Glomerular endothelial cell (primary cell): ENCODE measurements at places on chromosomes 12 and 14. TPM values are rescaled to one million over a fixed set of nuclear protein-coding genes. Genes with fewer than 3 reads are reported as not detected.

Gene TUBA1B
- total RNA-seq: 1,215 and 1,250 TPM in 2 replicates

Gene CCDC196
- not detected in 2 replicates for total RNA-seq

Gene TAPBPL
- 32.8 and 38.7 TPM in 2 replicates for total RNA-seq

Gene OR4Q3
- total RNA-seq: not detected in 2 replicates

Gene CCND2
- 181 and 185 TPM in 2 replicates for total RNA-seq

Gene KMT2D
- total RNA-seq: 89.2 and 117 TPM in 2 replicates

Gene MANSC4
- not detected in 2 replicates for total RNA-seq

Gene PLA2G1B
- total RNA-seq: not detected in 2 replicates

Gene BHLHE41
- total RNA-seq: 2.7 and 4.4 TPM in 2 replicates

Gene ACAD10
- total RNA-seq: 18.5 and 18.9 TPM in 2 replicates

DNA sequence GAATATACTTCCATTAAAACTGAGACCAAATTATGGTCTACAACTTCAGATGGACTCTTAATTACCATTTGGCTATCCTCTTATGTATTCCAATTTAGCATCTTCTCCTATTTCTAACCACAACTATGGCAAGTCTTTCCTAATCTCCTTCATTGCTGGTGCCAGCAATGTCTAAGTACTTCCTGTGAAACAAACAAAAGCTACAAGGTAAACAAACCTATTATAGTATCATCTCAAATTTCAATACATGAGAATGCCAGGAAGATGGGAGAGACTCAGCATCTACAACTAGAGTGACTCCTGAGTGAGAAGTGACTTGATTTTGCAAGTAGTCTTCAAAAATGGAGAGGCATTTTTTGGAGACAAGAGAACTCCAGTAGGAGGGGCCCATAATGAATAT is 202.9 kb upstream of the ATXN7L3B start:
- DNase-seq: no peak

DNA sequence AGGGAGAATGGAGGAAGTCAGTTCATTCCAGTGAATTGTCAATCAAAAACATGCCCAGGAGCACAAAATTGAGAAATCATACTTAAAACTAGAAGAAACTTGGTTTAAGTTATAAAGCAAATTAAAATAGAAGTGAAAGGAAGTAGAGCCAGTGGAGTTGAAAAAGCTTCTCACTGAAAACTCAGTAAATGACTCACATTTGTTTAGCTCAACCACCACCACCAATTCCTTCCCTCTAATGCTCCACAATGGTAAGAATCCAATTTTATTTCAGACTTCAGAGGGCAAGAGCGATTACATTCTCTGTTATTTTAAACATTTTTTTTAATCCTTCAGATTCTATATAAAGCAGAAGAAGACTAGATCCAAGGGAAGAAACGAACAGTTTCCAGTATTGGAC is 19.4 kb downstream of the UTP20 start:
- no peak for DNase-seq

DNA sequence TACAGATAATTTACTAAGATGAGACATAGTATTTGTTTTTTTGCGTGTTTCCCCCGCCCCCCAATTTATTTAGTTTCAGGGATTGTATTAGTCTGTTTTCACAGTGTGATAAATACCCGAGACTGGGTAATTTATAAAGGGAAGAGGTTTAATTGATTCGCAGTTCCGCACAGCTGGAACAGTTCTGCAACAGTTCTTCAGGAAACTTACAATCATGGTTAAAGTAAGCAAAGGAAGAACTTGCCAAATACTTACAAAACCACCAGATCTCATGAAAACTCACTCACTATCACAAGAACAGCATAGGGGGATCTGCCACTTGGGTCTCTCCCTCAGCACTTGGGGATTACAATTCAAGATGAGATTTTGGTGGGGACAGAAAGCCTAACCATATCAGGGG is 48.9 kb downstream of the LRRIQ1 start:
- no peak for DNase-seq

- peak; percentile 84 for DNase-seq
Observed at GRCh38 chr12:13100882-13101769, 2.3 kb downstream of the GSG1 start.

- DNase-seq: no peak
Observed at GRCh38 chr14:104892531-104893434, 27.7 kb downstream of the CEP170B start.

GRCh38 chr12:53743266-53744129 is 8.3 kb downstream of the CISTR start:
- DNase-seq: no peak

DNA sequence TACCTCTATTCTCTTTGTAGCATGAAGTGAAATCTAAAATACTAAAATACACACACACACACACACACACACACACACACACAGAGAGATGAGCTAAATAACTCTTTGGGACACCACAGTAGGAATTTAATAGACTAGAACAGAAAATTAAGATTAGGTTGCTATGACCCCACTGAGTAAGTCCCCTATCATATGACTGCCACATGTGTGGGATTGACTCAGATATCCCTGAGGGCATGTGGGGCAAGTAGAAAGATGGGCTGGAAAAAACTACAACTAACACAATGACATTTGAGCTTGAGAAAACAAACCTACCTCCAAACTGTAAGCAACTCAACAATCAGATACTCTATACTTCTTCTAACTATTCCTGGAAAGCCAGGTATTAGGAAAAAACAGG is 27.0 kb downstream of the SLC25A21 start:
- no peak for DNase-seq

- DNase-seq: no peak
Observed at GRCh38 chr14:89255852-89256251, 161.2 kb downstream of the FOXN3 start.

- no peak for DNase-seq
Observed at GRCh38 chr12:16112612-16113560, 164.6 kb downstream of the SLC15A5 start.

DNA sequence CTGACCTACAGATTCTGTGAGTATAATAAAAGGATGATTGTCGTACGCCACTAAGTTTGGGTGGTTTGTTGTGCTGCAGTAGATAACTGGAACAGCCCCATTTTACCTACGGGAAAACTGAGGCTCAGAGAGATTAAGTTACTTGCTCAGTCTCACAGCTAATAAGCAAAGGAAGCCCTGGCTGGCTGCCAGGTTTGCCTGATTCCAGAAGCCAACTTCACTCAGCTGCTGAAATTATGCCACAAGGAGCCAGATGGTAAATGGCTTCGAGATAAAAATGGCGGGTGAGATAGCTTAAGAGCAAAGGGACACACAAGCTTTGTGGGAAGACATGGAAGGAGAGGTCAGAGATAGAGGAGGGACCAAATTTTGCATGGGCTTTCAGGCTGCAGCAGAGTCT is 191.5 kb upstream of the NOS1 start:
- DNase-seq: no peak

DNA sequence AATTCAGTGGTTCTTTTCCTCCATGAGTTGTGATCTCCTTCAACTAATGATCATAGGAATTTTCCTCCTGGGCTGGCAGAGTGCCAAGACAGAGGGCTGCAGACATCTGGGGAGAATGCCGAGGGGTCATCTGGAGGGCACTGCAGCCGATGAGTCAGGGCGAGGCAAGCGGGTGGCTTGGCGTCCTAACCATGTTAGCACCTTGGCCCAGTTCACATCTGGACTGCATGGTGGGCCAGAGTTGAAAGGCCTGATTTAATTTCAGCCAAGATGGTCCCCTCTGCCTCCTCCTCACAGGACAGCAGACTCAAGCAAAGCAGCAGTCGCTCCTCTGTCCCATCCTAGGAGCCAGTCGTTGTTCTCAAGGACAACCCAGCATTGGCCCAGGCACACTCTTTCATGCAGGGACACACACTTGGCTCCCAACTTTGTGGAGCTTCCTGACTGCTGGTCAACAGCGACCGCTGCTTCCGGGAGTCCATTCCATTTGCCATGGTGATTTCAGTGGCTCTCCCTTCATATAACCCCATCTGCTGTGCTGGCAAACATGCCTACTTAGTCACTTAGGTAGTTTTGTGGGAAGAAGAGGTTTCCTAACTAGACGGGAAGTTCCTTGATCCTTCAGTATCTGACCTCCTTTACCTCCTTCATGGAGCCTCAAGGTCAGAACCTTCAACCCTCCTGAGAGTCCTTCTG is 161.8 kb downstream of the TTC8 start:
- DNase-seq: no peak

- no peak for DNase-seq
Observed at GRCh38 chr14:81298911-81299310, 78.2 kb upstream of the GTF2A1 start.

- no peak for DNase-seq
Observed at GRCh38 chr12:126883697-126884096, 1383.3 kb upstream of the TMEM132C start.

DNA sequence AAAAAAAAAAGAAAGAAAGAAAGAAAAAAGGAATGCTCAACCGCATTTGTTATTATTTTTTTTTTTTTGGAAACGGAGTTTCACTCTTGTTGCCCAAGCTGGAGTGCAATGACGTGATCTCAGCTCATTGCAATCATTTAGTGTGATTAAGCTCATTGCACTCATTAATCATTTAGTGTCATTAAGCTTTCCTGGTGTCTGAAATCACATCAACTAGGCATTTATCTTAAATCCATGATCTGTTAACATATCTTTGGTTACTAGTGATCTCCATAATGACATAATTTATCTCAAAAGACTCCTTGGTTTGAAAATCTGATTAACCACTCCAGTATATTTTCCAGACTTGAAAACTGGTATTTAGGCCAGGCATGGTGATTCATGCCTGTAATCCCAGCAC is 26.3 kb downstream of the ETFBKMT start:
- no peak for DNase-seq

- no peak for DNase-seq
Observed at GRCh38 chr12:95759718-95760117, 30.8 kb downstream of the NTN4 start.

- DNase-seq: no peak
Observed at GRCh38 chr14:90940318-90940962, 120.0 kb downstream of the RPS6KA5 start.

DNA sequence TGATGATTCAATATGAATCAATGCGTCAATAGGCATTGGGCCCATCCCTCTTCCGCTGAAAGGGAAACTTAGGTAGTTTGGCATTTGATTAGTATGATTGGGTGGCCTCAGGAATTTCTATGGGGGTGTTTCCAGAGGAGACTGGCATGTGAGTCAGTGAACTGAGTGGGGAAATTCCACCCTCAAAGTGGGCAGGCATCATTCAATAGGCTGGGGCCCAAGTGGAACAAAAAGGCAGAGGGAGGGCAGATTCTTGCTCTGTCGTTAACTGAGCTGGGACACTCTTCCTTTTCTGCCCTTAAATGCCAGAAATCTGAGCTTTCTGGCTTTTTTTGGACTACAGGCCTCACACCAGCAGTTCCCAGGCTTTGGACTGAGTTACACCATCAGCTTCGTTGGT is 373.5 kb downstream of the RPS29 start:
- DNase-seq: no peak

GRCh38 chr12:40692765-40693206 is 547 bp downstream of the CNTN1 start:
- DNase-seq: no peak

- DNase-seq: no peak
Observed at GRCh38 chr12:67649261-67649569, 670 bp downstream of the DYRK2 start.

GRCh38 chr12:63917864-63918799 is 73.6 kb downstream of the SRGAP1 start:
- DNase-seq: peak; percentile 72

GRCh38 chr12:50728417-50728816 is 35.5 kb upstream of the ATF1 start:
- DNase-seq: no peak

DNA sequence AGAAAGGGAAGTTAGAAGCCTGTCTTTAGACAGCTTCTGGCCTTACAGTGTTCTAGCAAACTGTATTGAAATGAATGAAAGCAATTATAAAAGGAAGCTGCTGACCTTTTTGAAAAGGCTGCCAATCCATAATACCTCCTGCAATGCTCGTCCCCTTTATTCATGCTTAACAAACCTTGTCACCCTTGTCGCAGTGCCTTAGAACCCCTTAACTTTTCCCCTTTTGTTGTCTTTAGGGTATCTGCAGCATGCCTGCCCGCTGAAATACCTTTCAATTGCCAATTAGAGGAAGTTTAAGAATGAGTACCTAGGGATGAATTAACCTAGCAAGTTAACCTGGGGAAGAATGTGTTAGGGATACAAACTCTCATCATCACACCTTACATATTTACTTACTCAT is 731.2 kb downstream of the RERGL start:
- DNase-seq: no peak

DNA sequence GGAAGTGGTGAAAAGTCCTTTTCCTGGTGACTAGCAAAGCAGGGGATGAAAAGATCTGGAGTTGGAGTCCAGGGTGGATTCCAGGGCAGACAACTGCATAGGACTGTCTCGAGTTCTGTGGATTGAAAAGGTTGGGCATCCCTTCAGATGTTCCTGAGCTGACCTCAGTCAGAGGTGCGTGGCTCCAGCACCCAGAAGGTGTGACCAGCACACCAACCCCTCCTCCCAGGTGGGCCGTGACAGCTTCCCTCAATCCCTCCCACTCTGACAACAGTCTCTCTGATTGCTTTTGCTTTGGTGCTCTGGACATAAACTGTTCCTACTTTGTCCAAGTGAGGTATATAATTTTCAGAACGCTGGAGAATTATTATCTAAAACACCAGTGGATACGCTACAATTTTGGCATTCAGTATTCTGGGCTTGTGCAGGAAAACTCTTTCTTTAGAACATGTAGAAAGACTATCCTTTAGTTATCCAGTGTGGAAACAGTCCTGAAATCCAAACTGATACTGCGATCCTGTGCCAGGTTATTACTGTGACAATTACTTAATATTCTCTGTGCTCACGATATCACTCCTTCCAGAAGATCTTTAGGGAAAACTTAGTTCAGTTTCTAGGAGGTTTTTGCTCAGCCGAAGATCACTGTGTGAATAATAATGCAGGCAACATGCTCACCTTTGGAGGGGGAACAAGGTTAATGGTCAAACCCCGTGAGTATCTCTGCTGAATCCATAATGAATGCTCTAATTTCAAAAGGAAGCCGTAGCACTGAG is 87.9 kb downstream of the DAD1 start:
- DNase-seq: no peak
